ENCODE measurements at places on chromosomes 7 and 10.

GRCh38 chr10:133012573-133013359 lies 70.4 kb upstream of the CFAP46 start:
- DNase-seq = peak; percentile 75
- peaks cover 24% of the 10 kb centered on the region for H3K4me1 ChIP-seq
- H3K27me3 ChIP-seq = no peaks in the 10 kb centered on the region
- peak overlapping the region; percentile 86 for H3K27ac ChIP-seq

GRCh38 chr10:132591166-132591971 lies 53.8 kb downstream of the INPP5A start:
- H3K36me3 ChIP-seq = no peaks in the 10 kb centered on the region
- no peak overlapping the region for H3K4me3 ChIP-seq
- H3K4me1 ChIP-seq = peaks cover 75% of the 10 kb centered on the region

- no peaks in the 10 kb centered on the region for H3K27me3 ChIP-seq
- no peak overlapping the region for H3K27ac ChIP-seq
- H3K36me3 ChIP-seq = no peaks in the 10 kb centered on the region
- H3K4me3 ChIP-seq = no peak overlapping the region
- H3K4me1 ChIP-seq = no peaks in the 10 kb centered on the region
These were observed 12.0 kb upstream of the PURB start for GRCh38 chr7:44897309-44897708.

DNA sequence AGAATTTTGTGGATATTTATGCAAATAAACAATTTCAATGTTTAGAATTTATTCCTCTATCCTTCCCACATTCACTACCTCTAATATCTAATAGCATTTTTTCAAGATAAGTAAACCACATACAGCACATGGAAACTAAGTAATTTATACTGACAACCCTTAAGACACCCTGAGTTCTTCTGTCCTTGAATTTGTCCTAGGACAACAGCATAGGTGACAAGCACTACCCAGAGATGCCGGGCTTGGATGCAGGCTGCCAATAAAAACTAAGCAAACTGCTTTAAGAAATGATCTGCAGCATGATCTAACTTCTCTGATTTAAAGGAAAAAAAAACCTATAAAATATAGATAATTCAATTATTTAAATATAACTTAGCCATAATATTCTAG lies 22.7 kb downstream of the NT5C3A start:
- H3K27ac ChIP-seq = peak overlapping the region; percentile 62
- no peaks in the 10 kb centered on the region for H3K36me3 ChIP-seq

- no peaks in the 10 kb centered on the region for H3K27me3 ChIP-seq
- H3K4me1 ChIP-seq = no peaks in the 10 kb centered on the region
- H3K4me3 ChIP-seq = no peak overlapping the region
- H3K27ac ChIP-seq = no peak overlapping the region
- DNase-seq = no peak
- H3K36me3 ChIP-seq = no peaks in the 10 kb centered on the region
These were observed 315.9 kb downstream of the SNX13 start for GRCh38 chr7:17624379-17624778.

GRCh38 chr7:92432299-92432946 lies 14.9 kb upstream of the GATAD1 start:
- H3K4me1 ChIP-seq = no peaks in the 10 kb centered on the region
- no peak overlapping the region for H3K27ac ChIP-seq
- no peaks in the 10 kb centered on the region for H3K27me3 ChIP-seq

- no peak overlapping the region for H3K4me3 ChIP-seq
- no peaks in the 10 kb centered on the region for H3K4me1 ChIP-seq
- no peaks in the 10 kb centered on the region for H3K36me3 ChIP-seq
- DNase-seq = no peak
- H3K27me3 ChIP-seq = no peaks in the 10 kb centered on the region
These were observed 6.0 kb upstream of the FAM170B start for GRCh38 chr10:49139846-49140195.

DNA sequence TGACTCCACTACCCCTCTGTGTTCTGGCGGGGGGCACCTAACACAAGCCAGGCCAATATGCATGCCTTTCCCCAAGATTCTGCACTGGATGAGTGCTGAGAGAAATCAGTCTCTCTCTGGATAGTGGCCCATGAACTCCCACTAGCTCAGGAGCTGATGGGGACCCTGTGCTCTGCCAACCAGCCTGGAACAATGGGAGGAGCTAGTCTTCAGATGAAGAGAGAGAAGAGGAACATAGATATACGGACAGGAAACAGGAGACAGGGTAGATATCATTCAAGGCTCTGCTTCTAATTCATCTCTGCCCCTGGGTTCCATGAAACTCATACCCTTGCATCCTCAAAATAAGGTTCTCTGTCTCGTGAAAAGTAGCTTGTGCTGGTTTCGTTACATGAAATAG lies 27.9 kb upstream of the PLXNA4 start:
- H3K4me3 ChIP-seq = no peak overlapping the region
- H3K36me3 ChIP-seq = no peaks in the 10 kb centered on the region
- H3K27me3 ChIP-seq = no peaks in the 10 kb centered on the region
- no peak for DNase-seq

GRCh38 chr7:66070222-66070621 lies 5.4 kb upstream of the ASL start:
- H3K27ac ChIP-seq = no peak overlapping the region
- no peaks in the 10 kb centered on the region for H3K27me3 ChIP-seq
- DNase-seq = no peak

- H3K27me3 ChIP-seq = no peaks in the 10 kb centered on the region
- H3K27ac ChIP-seq = no peak overlapping the region
- H3K4me1 ChIP-seq = no peaks in the 10 kb centered on the region
- no peak for DNase-seq
- H3K36me3 ChIP-seq = no peaks in the 10 kb centered on the region
These were observed 329.5 kb upstream of the MEOX2 start for GRCh38 chr7:16015981-16016380.

DNA sequence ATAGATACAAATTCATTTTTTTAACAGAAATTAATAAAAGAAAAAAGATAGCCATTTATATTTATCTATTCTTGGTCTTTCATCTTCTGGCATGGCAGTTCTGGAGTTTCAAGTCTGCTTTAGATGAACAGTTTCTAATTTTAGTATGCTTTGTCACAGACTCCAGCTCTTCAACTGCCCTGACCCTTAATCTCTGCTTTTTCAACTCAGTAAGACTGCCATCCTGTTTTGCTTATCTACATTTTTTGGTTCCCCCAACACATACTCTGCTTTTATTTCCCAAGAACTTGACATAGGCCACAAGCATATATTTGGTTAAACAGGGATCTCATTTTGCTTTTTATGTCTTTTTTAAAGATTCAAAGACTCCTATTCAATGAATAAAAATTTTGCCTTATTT lies 309.3 kb upstream of the KCND2 start:
- no peak overlapping the region for H3K27ac ChIP-seq
- no peaks in the 10 kb centered on the region for H3K36me3 ChIP-seq
- no peaks in the 10 kb centered on the region for H3K27me3 ChIP-seq
- H3K4me1 ChIP-seq = no peaks in the 10 kb centered on the region
- DNase-seq = no peak
- no peak overlapping the region for H3K4me3 ChIP-seq

- no peaks in the 10 kb centered on the region for H3K36me3 ChIP-seq
- H3K27ac ChIP-seq = no peak overlapping the region
- H3K4me1 ChIP-seq = no peaks in the 10 kb centered on the region
- H3K27me3 ChIP-seq = no peaks in the 10 kb centered on the region
These were observed 82.5 kb upstream of the LRGUK start for GRCh38 chr7:134044682-134045081.

DNA sequence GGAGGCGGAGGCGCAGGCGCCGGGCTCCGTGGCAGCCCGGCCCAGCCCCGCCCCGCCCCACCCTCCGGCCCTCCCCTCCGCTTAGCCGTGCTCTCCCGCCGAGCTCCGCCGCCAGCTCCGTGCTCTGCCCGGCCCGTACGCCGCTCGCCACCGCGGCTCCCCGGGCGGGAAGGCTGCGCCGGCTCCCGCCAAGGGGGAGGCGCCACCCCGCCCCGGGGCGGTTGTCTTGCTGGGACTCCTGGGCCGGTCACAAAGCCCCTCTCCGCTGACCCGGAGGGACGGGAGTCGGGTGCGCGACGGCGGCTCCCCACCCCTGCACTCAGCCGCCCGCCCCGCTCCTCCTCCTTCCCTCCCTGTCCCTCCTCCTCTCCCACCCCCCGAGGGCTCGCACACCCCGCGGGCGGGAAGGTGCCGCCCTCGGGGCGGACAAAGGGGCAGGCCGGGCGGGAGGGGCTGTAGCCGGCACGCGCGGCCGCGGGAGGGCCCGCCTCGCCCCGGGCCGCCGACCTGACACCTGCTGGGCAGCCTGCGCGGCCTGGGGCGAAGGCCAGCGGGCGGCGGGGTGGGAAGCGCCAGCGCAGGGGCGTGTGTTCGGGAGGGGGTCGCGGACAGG lies 11.5 kb upstream of the SP8 start:
- H3K4me1 ChIP-seq = peaks cover 21% of the 10 kb centered on the region
- H3K4me3 ChIP-seq = peak overlapping the region; percentile 51
- H3K27ac ChIP-seq = no peak overlapping the region
- H3K36me3 ChIP-seq = no peaks in the 10 kb centered on the region
- no peaks in the 10 kb centered on the region for H3K27me3 ChIP-seq

All from upper lobe of left lung (tissue), 6 donors.